Coronary artery (tissue), 2 donors: ENCODE measurements at places on chromosomes 6 and 20.
A peak's percentile ranks its signal among the peaks of the same experiment; 100 is the strongest.

DNA sequence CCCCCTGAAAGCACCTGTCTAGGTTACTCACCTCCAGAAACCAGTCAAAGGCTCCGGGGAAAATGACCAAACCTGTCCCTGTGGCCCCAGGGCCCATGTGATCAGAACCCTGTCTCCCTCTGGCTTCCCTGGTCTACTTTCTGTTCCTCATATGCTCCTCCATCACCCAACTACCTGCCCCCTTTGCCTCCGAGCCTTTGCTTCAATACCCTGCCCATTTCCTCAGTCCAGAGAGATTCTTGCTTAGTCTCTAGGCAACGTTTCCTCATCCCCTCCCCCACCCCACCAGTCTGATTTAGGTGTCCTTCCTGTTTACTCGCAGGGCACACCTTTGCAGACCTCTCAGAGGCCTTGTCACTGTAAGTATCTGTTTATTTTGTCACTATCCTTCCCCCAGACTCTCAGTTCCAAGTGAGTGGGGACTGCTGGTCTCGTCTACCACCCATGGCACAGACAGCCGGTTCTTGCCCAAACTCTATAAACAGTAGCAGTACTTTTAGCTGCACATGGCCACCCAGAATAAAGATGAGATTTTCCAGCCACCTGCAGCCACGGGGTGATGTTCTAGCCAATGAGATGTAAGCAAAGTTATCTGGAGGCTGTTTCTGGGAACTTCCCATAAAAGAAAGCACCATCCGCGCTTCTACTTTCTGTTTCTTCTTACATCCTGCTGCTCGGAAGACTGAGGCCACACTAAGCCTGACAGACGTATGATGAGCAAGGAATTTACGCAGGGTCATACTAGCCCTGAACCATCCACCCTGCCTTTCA lies 13.3 kb downstream of the ELOVL5 start:
- no peak for DNase-seq

GRCh38 chr6:167546611-167547327 lies 221.9 kb downstream of the TTLL2 start:
- DNase-seq, result peak; percentile 71

- no peak for DNase-seq
Observed at GRCh38 chr6:51618563-51618962, 468.9 kb downstream of the PKHD1 start.

GRCh38 chr6:125154761-125155135 lies 1.2 kb downstream of the TPD52L1 start:
- DNase-seq, result no peak

- DNase-seq, result no peak
Observed at GRCh38 chr6:33967966-33968724, 164.3 kb upstream of the MLN start.
